ENCODE measurements at places on chromosomes 3 and 15.

- no peak for DNase-seq
These were observed 124.7 kb downstream of the MYRIP start for GRCh38 chr3:39933986-39934693.

GRCh38 chr15:70293591-70294470 lies 196.1 kb upstream of the TLE3 start:
- no peak for DNase-seq

DNA sequence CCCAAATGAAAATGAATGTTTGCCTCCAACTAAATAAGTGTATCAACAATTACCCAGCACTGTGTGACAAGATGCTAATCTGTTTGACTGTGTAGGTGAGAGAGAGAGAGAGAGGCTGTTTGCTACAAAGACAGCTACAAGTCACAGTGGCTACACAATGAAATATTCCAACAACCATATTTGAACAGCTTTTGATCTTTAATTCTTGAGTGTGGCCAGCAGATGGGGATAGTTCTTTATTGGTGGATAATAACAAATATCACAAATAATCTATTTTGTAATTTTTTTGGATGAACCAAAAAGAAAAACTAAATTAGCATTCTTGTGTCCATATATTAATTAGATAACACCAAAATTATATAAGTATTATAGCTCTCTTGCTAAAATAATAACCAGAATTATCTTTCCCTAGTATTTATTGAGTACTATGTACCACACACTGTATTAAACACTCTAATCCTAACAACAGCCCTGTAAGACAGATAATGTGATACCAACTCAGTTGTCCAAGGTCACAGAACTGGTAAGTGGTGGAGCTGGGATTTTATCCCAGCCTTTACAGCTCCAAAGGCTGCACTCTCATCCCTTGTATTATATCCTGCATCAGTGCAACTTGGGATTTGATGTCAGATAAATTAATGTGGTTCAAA lies 61.9 kb upstream of the C3orf80 start:
- no peak for DNase-seq

GRCh38 chr15:86595741-86596140 lies 516.1 kb downstream of the AGBL1 start:
- DNase-seq: no peak

- DNase-seq: no peak
These were observed 12.0 kb upstream of the ZNF592 start for GRCh38 chr15:84736375-84736774.

- DNase-seq: no peak
These were observed 11.1 kb downstream of the POC1A start for GRCh38 chr3:52143156-52143555.

- no peak for DNase-seq
These were observed 10.4 kb downstream of the NSMCE3 start for GRCh38 chr15:29259233-29259632.

DNA sequence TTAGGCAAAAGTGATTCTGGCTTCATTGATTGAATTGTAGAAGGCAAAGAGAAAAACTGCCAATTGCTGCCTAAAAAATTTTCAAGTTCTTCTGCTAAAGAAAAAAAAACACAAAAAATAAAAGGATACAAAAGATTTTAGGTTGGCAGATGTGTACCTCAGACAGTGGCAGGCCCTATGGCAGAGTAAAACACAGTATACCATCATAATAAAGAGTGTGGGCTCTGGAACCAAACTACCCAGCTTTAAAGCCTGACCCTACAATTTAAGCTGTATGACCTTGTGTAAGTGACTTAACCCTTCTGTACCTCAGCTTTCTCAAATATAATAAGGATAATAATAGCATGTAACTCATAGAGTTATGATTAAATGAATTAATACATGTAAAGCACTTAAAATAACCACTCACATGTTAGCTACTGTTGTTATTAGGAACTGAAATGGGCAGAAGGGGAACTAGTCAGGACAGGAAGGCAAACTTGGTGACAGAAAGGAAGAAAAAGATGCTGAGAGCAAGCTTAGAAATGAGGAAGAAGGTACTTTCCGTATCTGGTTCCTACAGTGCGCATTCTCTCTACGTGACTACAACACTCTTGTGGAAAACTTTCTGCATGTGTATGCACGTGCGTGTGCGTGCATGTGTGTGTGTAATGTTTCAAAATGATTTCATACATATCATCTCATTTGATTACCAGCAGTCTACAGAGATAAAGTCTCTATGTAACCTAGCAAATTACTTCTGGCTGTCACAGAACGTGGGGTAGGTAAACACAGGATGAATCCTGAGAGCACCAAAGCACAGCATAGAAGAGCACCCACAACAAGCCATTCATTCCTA lies 13.6 kb upstream of the GATM start:
- DNase-seq: no peak

DNA sequence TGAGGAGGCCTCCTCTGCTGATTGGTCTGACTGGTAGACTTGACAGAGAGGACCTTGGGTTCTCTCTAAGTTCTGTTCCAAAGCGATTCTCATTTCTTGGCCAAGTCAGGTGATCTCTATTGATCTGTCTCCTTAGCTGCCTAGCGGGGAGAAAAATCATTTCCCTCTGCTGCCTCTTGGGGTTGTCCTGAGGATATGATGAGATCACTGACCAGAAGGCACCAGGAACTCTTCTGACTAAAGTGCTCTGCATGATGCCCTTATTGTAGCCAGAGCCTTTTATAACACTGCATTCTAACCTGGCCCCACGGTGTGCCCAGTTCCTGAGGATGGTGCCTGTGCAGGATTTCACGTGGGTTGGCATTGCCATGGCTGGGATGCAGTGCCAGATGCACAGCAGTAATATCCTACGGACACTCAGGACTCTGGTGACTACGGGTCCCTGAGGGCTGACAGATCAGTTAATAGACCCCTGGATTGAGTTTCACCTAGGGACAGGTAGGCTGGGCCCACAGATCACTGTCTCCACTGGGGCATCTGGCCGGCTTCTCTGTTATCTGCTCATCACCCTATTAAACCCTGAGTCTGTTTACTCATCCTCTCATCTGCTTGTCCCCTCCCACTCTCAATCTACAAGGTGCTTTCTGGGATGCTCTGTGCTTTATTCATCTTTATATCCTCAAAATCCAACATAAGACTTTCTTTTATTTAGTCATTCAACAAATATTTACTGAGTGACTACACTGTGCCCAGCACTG lies 3.9 kb upstream of the HEG1 start:
- no peak for DNase-seq

- peak; percentile 74 for DNase-seq
These were observed 10.9 kb upstream of the LXN start for GRCh38 chr3:158683230-158683962.

- DNase-seq: no peak
These were observed 61.5 kb upstream of the SETMAR start for GRCh38 chr3:4241595-4242170.

DNA sequence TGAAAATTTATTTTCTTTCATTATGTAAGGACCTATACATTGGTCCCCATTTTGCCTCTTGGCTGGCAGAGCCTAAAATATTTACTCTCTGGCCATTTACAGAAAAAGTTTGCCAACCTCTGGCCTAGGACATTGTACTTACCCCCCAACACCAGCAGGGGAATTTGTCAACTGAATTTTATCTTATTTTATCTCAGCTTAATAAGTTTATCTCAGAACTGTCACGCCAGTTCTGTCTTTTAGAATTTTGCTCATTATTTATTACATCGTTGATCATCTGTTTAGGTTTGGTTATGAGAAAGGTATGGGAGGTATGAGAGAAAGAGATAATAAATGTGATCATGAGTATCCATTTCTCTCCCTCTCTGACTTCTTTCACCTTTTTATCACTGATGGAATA lies 38.3 kb downstream of the CHD2 start:
- no peak for DNase-seq

DNA sequence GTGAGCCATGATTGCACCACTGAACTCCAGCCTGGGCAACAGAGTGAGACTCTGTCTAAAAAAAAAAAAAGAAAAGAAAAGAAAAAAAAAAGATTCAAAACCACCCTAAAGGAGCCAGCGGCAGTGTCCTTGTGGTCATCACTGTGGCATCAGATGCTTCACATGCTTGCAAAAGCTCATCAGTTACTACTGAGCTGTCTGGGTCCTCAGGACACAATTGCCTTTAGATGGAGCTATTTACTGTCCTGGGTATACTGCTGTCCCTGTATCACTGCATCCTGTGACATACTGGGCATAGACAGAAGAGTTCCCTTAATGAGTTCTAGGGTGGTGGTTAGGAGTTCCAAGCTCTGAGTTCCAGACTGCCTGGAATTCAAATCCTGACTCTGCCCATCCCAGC lies 85.8 kb downstream of the LINGO1 start:
- no peak for DNase-seq

DNA sequence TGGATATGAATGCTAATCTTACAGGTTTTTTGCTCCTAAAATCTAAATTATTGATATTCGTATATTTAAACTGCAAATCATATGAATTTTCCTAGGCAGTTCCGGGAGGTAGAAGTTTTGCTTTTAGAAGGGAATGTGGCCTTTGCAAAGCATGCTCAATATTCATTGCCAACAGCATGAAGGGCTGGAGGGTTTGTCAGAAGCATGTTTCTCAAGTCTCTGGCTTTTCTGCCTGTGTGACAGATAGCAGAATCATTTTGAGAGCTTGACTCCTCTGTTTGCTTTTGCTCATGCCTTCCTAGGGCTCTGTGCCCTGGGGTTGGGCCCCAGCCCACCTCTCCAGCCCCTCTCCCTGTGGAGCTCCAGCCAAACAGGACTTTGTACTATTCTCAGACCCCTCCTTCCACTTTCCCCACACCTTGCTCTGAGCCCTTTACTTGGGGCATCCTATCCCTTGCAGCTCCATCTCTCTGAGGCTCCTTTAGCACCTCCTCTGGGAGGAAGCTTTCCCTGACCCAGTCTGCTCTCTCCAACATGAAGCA lies 91.3 kb downstream of the ARNT2 start:
- no peak for DNase-seq

DNA sequence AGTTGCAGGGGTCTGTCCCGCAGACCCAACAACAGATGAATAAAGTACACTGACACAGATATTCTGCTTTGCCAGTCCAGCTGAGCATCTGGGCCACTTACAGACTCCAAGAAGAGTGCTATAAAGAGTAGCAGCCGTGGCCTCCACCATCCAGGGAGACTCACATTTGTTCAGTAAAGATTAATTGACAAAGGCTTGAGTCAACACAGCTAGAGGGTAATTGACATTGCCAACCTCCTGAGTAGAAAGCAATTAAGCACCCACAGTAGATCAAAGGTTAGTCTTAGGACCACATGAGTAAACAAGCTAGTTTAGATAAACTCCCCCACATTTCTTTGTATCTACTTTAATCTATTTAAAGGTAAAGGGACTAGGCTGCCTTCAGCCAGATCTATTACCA lies 16.3 kb upstream of the CRTC3 start:
- DNase-seq: no peak
